ENCODE measurements at places on chromosomes 16 and 17. TPM values are rescaled to one million over a fixed set of nuclear protein-coding genes. Genes with fewer than 3 reads are reported as not detected.
A peak's percentile ranks its signal among the peaks of the same experiment; 100 is the strongest.

GRCh38 chr17:73798111-73798748 is 154.0 kb upstream of the SDK2 start:
- H3K36me3 ChIP-seq, result no peaks in the 10 kb centered on the region
- H3K27me3 ChIP-seq, result no peaks in the 10 kb centered on the region
- H3K4me1 ChIP-seq, result no peaks in the 10 kb centered on the region
- no peak overlapping the region for H3K4me3 ChIP-seq
- DNase-seq, result no peak
- H3K27ac ChIP-seq, result no peak overlapping the region

DNA sequence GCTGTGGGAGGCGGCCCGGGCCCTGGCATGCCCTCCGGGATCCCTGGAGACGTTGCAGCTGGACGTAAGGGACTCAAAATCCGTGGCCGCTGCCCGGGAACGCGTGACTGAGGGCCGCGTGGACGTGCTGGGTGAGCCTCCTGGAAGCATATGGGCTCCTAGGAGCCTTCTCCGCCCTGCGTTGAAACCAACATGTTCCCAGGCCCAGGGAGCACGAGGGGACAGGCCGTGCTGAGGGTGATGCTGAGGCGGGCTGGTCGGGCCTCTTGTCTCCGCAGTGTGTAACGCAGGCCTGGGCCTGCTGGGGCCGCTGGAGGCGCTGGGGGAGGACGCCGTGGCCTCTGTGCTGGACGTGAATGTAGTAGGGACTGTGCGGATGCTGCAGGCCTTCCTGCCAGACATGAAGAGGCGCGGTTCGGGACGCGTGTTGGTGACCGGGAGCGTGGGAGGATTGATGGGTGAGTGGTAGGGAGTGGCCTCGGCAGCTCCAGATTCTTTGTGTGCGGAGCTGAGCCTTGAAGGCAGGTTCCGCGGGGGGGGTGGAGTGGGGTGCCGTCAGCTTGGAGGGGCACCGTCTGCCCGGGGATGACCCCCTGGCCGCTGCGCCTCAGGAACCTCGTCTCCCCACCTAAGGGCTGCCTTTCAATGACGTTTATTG is 567 bp downstream of the HSD17B1 start:
- H3K4me3 ChIP-seq, result no peak overlapping the region
- H3K27ac ChIP-seq, result no peak overlapping the region
- H3K4me1 ChIP-seq, result peaks cover 6% of the 10 kb centered on the region
- H3K36me3 ChIP-seq, result no peaks in the 10 kb centered on the region

DNA sequence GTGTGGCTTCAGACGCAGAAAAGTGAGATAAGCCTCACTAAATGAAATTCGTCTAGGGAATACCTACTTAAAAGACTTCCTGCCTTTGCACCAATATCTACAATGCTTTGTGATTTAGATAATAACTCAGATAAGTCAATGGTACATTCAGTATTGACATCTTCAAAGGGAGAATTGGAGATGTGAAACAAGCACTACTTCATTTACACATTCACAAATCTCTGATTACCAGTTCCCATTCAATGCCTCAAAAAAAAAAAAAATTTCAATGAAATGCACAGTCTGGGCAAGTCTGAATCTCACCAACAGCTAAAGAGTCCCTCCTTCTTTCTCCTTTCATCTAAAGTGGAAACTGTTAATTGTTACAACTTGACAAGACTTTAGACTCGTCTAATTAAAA is 3.7 kb downstream of the PHF12 start:
- peaks cover 4% of the 10 kb centered on the region for H3K36me3 ChIP-seq
- no peaks in the 10 kb centered on the region for H3K27me3 ChIP-seq
- H3K27ac ChIP-seq, result no peak overlapping the region
- DNase-seq, result no peak
- H3K4me3 ChIP-seq, result peak overlapping the region; percentile 90

GRCh38 chr17:43900858-43901754 is 6.2 kb downstream of the MPP2 start:
- no peaks in the 10 kb centered on the region for H3K27me3 ChIP-seq
- no peak for DNase-seq
- H3K4me3 ChIP-seq, result peak overlapping the region; percentile 38
- peaks cover 25% of the 10 kb centered on the region for H3K4me1 ChIP-seq

GRCh38 chr17:1724351-1724868 is at the start of gene WDR81:
WDR81 (plus strand) TSS chr17:1724704; CDS start chr17:1724960, 256 bp downstream.
- peak; percentile 90 for DNase-seq
- no peak within 1 kb of the TSS for H3K27ac ChIP-seq
- no peaks in the 10 kb centered on the region for H3K27me3 ChIP-seq
- H3K4me1 ChIP-seq, result peaks cover 3% of the 10 kb centered on the region
- peak within 1 kb of the TSS; percentile 78 for H3K4me3 ChIP-seq
- H3K36me3 ChIP-seq, result no peaks in the 10 kb centered on the region

DNA sequence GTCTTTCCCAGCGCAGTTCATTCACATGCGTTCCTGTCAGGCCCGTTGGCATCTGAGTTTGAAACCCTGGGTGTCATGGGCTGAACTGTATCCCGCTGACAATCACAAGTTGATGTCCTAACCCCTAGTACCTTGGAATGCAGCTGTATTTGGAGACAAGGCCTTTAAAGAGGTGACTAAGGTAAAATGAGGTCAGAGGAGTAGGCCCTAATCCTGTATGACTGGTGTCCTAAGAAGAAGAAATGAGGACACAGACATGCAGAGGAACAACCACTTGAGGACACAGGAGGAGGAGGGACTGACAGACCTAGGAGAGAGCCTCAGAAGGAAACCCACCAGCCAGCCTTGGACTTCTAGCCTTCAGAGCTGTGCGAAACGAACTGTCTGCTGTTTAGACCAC is 33.1 kb downstream of the TRPV2 start:
- no peaks in the 10 kb centered on the region for H3K4me1 ChIP-seq
- H3K27ac ChIP-seq, result no peak overlapping the region
- H3K27me3 ChIP-seq, result no peaks in the 10 kb centered on the region
- 0 out of 2 replicates have a peak, but pooled peaks cover 6% of the 10 kb centered on the region for H3K36me3 ChIP-seq
- no peak overlapping the region for H3K4me3 ChIP-seq
- DNase-seq, result no peak

GRCh38 chr17:27578718-27579085 is 52.3 kb upstream of the LGALS9 start:
- no peak for DNase-seq
- no peak overlapping the region for H3K4me3 ChIP-seq
- peaks cover 2% of the 10 kb centered on the region for H3K4me1 ChIP-seq
- no peaks in the 10 kb centered on the region for H3K36me3 ChIP-seq
- no peaks in the 10 kb centered on the region for H3K27me3 ChIP-seq

GRCh38 chr17:56908001-56908542 is 5.8 kb downstream of the TRIM25 start:
- no peak overlapping the region for H3K27ac ChIP-seq
- no peak for DNase-seq
- H3K36me3 ChIP-seq, result peaks cover 17% of the 10 kb centered on the region
- peaks cover under 1% of the 10 kb centered on the region for H3K4me1 ChIP-seq
- peaks cover 5% of the 10 kb centered on the region for H3K27me3 ChIP-seq

GRCh38 chr17:32936894-32937500 is 9.0 kb downstream of the TMEM98 start:
- DNase-seq, result peak; percentile 94
- peaks cover 6% of the 10 kb centered on the region for H3K4me1 ChIP-seq
- peak overlapping the region; percentile 89 for H3K27ac ChIP-seq
- H3K27me3 ChIP-seq, result no peaks in the 10 kb centered on the region
- H3K36me3 ChIP-seq, result peaks cover 23% of the 10 kb centered on the region

DNA sequence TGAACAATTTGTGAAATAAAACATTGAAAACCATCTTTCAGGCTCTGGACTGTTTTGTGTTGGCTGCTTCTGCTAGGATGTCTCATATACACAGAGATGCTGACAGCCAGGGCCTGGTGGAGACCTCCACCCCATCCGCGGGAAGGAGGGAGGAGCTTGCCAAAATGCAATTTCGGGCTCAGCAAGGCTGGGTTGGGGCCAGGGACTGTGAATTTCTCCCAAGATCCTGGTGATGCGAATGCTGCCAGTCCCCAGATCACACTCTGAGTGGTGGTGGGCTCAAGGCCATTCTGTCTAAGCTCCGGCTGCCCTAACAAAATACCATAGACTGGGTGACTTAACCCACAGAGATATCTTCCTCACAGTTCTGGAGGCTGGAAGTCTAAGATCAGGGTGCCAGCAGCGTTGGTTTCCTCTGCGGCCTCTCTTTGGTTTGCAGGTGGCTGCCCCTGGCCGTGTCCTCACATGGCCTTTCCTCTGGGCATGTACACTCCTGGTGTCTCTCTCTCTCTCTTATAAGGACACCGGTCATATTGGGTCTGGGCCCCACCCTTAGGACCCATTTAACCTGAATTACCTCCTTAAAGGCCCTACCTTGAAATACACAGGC is 89.8 kb downstream of the CRISPLD2 start:
- no peaks in the 10 kb centered on the region for H3K36me3 ChIP-seq
- H3K4me1 ChIP-seq, result no peaks in the 10 kb centered on the region
- no peak overlapping the region for H3K4me3 ChIP-seq
- no peak overlapping the region for H3K27ac ChIP-seq

DNA sequence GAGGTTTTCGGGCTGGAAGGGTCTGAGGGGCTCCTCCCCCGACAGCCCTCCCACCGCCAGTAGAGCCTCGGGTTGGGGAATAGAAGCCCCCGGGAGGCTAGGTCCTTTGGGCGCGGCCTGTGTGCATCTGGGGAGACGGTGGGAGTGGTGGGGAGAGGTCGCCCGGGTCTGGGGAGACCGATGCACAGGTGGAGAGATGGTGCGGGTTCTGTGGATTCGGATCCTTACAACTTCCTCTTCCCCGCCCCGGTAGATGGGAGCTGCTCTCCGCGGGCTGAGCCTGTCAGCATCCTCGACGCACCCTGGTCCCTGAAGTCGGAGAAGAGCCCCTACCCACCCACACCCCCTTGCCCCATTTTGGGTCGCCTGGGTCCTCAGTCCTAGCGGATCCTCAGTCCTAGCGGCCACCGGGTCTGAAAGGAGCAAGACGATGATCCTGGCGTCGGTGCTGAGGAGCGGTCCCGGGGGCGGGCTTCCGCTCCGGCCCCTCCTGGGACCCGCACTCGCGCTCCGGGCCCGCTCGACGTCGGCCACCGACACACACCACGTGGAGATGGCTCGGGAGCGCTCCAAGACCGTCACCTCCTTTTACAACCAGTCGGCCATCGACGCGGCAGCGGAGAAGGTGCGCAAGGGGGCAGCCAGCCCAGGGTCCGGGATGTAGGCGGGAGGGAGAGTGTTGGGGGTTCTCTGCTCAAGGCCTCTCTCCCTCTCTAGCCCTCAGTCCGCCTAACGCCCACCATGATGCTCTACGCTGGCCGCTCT is 790 bp downstream of the BCKDK start:
- peak overlapping the region; percentile 68 for H3K4me3 ChIP-seq
- no peak overlapping the region for H3K27ac ChIP-seq
- H3K4me1 ChIP-seq, result no peaks in the 10 kb centered on the region
- no peak for DNase-seq
- H3K36me3 ChIP-seq, result peaks cover 14% of the 10 kb centered on the region
- no peaks in the 10 kb centered on the region for H3K27me3 ChIP-seq

DNA sequence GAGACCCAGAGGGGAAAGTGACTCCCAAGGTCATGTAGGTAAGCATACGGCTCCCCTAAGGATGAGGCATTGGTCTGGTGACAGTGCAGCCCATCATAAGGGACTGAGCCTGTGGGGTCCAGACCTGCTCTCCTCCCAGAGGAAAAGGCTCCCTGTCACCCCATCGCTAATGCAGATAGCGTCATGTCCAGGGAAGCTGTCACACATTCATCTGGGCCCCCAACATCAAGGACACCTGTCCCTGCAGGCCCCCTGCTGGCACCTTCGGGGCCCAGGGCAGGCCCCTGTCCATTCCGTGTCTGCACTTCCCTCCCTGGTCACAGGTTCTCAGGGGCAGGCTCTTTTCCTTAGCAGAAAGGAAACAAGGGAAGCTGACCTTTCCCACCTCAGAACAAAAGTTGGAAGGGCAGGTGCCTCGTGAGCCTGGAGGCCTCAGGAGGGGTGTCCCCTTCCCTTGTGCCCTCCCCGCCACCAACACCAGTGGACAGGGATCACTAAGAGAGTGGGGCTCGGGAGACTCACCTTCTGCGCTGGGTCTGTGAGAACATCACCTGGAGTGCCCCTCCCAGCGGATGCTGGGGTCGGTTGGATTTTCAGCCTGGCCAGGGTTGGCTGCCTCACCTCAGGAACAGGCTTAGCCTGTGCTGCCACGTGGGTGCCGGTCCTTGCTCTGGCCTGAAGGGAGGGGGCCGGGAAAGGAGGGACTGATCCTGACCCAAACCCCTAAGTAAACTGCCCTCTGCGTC is 17.3 kb upstream of the LASP1NB start:
- no peak overlapping the region for H3K4me3 ChIP-seq
- peaks cover 6% of the 10 kb centered on the region for H3K36me3 ChIP-seq
- H3K27me3 ChIP-seq, result no peaks in the 10 kb centered on the region
- no peak for DNase-seq
- H3K27ac ChIP-seq, result no peak overlapping the region

GRCh38 chr16:7443648-7444365 is 111.2 kb downstream of the RBFOX1 start:
- no peaks in the 10 kb centered on the region for H3K36me3 ChIP-seq
- DNase-seq, result no peak
- no peak overlapping the region for H3K27ac ChIP-seq
- no peak overlapping the region for H3K4me3 ChIP-seq
- peaks cover 22% of the 10 kb centered on the region for H3K4me1 ChIP-seq
- no peaks in the 10 kb centered on the region for H3K27me3 ChIP-seq

GRCh38 chr17:48427598-48427997 is 2.4 kb downstream of the SKAP1 start:
- H3K27me3 ChIP-seq, result peaks cover 11% of the 10 kb centered on the region
- no peak for DNase-seq
- 0 out of 2 replicates have a peak, but pooled peaks cover 3% of the 10 kb centered on the region for H3K4me1 ChIP-seq

- no peak overlapping the region for H3K27ac ChIP-seq
- no peak for DNase-seq
- no peaks in the 10 kb centered on the region for H3K4me1 ChIP-seq
- no peak overlapping the region for H3K4me3 ChIP-seq
- no peaks in the 10 kb centered on the region for H3K27me3 ChIP-seq
- H3K36me3 ChIP-seq, result no peaks in the 10 kb centered on the region
These were observed 180.0 kb downstream of the TOX3 start for GRCh38 chr16:52366983-52367382.

The PPM1E gene
- total RNA-seq, result 9.4 TPM

The SULT1A3 gene
- 10.9 TPM for total RNA-seq

Measured in H1 (cell line).